ENCODE measurements at places on chromosomes 13 and 19.

DNA sequence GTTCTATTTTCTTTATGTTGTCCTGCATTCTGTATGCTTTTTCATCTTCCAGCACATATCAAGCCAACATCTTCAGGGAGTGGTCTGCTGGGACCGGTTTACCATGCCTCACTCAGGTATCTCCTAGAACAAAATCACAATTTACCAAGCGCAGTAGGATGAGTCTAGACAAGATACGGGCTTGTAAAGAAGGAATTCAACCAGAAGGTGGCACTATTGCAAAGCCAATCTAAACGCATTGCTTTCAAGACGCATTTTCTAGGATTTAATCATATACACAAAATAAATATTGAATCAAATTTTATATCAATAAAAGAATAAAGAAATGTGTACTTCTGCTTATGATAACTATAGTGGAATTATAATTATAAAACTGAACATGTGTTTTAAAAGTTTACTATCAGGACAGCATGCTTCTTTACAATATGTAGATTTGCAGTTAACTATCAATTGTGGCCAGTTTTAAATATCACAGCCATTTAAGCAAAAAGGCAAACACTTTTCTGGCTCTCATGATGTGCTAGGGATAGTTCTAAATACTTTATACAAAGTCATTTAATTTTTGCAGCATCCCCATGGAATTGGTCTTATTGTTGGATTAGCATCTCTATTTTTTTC is 16.1 kb upstream of the TPP2 start:
- DNase-seq, result no peak

- no peak for DNase-seq
These were observed 484 bp downstream of the IL11 start for GRCh38 chr19:55369653-55370304.

GRCh38 chr13:48574041-48574796 is 41.3 kb upstream of the RCBTB2 start:
- no peak for DNase-seq

DNA sequence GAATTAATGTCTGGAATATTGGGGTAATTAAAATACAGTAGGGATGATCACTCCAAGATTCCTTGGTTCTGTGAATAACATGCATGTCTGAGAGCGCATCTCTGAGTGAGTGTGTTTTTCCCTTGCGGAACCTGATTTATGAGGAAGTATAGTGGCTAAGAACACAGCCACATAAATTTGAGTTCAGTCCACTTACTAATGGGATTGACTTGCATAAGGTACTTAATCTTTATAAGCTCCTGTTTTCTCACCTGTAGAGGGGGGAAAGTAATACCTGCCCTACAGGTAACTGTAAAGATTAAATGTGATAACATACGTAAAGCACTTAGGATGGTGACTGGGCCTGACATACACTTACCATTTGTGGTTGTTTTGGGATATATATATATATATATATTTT is 60.8 kb downstream of the KLF5 start:
- DNase-seq, result no peak

DNA sequence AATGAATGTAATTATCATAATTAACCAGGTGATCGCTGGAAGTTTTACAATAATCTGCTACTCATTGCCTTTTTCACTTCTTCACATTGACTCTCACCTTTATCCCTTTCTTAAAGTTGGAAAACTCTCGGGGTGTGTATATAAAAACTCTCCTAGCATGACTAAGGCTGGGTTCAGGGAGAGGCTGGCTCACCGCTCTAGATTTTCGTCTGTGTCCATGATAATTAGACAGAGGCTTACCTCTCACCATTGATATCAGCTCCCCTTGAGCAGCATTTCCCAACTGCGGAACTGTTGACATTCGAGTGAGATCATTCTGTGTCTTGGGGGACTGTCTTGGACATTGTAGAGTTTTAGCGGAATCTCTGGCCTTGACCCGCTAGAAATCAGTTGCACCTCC is 39.4 kb downstream of the NFIX start:
- no peak for DNase-seq

DNA sequence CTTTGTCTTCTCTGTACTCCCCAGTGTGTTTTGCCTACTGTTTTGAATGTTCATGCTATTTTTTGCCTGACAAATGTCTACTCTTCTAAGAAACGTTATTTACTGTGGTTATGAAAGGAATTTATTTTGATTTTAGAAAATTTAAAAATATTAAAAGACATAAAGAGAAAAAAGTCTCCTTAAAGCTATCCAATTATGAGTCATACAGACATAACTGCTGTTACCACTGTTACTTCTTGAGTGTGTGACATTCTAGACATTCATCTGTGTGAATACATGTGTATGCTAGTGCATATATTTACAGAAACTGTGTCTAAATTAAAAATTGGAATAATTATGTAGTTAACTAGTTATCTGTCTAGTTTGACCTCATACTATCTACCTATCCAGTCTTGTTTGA is 187.6 kb upstream of the SGCG start:
- no peak for DNase-seq

GRCh38 chr13:43088093-43088511 is 64.7 kb downstream of the DNAJC15 start:
- no peak for DNase-seq

DNA sequence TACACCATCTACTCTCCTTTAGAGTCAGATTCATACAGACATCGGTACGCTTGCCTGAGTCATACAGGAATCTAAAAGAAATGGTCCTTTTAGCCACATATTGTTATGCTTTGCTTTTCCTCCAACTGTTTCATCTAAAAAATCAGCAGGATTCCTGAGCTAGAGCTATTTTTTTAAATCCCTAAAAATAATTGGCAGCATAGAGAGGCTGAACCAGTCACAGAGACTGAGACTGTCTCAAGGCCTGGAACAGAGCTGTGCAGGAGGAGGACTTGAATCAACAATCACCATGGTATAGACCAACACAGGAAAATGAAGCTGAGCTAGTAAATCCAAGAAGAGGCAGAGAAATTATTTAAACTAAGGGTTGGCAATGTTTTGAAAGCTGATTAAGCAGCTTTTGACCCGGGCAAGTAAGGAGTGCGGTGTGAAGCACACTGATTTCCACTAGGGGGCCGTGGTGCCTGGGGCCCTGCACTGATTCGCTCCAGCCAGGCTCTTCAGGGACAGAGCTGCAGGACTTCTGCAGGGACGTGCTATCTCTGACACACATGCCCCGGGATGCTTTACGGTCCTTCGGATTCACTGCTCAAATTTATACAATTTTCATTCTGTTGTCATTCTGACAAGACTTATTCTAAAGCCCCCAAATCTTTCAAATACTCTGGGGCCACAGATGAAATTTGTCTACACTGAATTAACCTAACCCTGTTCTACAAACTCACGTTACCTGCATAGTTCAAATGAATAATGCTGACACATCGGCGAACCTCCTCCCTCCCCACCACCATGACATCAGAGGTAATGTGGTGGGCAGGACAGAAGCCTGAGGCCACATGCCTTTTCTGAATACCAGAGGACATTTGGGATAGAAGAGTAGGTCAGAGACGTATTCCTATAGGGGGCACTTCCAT is 87.6 kb upstream of the SLC15A1 start:
- DNase-seq, result no peak

DNA sequence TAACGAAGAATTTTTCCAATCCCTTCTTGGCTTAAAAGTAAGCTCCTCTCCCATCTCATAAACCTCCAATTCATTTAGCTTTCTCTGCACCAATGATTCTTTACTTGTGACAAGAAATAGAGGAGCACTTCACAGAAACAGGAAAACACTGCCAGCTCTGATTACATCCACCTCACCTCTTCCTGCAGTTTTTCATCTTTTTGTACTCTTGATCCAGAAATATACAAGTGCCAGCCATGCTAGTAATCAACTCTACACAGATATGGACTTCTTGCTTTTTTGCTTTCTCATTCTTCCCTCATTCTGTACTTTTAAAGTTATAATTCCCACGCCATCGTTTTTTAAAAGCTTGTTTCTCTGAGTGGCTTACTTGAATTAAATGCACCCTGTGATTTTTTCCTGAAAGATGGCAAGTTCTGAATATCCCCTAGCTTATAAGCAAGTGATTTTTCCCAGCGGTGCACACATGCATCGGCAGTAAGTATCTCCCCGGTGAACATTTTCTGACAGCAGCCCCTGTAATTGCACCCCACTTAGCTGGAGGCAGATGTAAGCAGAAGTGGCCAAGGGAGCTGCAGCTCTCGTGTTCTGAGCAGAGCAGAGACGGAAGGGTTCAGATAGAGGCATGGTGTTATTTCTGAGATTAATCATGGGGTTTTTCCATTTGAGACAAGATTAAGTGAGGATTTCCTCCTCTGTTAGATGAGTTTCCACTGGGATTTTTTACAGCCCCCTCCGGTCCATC is 340.7 kb downstream of the SLC7A1 start:
- DNase-seq, result no peak

DNA sequence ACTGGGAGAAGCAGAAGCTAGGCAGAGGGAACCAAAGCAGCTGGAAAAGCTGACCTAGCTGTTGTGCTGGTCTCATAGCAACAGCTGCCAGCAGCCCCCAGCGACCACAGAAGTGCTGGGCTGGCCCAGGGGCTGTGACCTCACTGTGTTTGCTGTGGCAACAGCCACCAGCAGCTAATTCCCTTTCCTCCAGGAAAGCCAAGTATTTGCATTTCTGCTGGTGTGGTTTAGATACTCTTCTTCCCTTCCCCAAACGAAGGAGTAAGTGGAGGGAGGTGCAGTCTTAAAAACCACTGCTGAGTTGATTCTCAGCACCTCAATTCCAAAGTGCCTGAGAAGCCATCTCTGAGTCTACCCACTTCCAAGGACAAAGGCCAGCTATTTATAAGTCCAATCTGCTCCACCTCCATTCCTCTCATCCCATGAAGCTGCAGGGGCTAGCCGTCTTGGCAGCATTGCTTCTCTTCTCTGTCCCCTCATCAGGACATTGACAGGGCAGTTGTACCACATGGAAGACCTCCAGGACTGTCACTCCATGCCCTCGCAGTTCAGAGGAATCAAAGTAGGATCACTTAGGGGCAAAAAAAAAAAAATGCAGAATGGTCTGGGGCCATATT is 11.5 kb upstream of the CCDC97 start:
- no peak for DNase-seq

DNA sequence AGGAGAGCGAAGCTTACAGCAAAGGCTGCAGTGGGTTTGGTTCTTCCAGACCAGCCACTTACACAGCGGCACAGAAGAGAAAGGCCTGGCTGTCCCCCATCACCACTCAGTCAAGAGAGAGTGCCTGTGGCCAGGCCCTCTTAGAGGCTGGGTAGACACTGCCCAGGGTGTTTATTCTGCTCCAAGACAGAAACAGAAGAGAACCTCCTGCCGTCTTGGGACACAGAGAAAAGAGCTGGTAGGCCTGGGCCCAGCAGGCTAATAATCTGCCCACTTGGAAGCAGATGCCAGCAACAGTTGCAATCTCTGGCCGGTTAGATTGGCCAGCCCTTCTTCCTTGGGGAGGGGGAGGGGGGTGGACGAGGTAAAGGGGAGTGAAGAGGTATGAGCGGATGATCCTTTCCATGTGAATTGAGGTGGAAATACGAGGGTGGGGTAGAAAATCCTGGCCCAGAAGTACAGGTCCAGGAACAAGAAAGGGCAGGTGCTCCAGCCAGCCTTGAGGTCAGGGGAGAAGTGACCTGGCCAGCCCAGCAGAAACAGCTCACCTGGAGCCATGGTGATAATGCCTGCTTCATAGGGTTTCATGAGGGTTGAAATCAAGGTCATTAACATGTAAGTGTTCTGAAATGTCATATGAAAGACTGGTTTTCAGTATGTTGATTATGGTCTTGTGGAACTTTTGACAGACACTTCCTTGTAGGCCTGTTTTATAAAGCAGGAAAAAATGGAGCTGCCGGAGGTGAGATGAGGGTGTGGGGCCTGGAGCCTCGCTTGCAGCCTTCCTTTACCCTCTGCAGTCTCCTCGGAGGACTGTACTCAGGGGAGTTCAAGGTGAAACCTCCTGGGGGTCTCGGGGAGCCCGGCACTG is 116.9 kb downstream of the SIPA1L3 start:
- DNase-seq, result no peak

DNA sequence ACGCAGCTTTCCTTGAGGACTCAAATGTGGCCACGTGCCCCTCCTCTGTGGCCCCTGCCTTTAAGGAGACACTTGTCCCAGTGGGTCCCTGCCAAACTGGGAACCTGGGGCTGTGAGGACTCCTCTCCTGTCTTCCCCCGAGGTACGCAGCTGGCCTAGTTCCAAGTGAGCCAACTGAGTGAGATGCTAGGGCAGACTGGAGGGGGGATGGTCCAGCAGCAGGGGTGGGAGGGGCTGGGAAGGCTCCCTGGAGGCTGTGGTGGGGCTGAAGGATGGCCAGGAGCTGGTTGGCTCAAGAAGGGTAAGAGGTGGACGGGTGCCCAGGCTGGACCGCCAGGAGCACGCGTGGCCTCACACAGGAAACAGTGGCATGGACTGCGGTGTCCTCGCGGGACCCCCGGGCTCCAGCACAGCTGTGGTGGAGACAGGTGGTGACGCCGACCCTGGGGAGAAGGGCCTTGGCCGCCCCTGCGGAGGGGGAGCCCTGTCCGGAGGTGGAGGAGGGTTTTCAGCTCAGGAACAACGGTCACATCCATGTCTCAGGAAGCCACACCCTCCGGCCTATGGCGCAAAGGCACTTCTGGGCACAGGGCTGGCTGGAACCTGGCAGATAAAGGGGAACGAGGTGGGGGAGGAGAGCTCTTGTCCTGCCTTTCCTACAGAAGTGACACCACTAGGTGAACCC is 45.8 kb downstream of the MLLT1 start:
- DNase-seq, result no peak

GRCh38 chr19:1555487-1556389 is 12.4 kb downstream of the MEX3D start:
- DNase-seq, result no peak

DNA sequence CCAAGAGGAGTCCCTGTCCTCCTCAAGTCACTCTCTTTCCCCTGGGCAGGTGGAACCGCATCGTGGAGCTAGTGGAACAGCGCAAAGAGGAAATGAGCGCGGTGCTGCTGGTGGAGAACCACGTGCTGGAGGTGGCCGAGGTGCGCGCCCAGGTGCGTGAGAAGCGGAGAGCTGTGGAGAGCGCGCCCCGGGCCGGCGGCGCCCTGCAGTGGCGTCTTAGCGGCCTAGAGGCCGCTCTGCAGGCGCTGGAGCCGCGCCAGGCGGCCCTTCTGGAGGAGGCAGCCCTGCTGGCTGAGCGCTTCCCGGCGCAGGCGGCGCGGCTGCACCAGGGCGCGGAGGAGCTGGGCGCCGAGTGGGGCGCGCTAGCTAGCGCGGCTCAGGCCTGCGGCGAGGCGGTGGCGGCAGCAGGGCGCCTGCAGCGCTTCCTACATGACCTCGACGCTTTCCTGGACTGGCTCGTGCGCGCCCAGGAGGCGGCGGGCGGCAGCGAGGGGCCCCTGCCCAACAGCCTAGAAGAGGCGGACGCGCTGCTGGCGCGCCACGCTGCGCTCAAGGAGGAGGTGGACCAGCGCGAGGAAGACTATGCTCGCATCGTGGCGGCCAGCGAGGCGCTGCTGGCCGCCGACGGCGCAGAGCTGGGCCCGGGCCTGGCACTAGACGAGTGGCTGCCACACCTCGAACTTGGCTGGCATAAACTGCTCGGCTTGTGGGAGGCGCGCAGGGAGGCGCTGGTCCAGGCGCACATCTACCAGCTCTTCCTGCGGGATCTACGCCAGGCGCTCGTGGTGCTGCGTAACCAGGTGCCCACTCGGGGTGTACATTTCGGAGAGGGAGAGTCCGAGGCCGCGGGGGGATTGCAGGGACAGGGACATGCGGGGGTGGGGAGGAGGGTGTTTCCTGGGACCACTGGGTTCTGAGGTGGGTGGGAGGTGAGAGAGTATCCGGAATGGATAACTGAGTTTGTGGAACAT is 52.8 kb downstream of the SPTBN4 start:
- DNase-seq, result no peak

Data from cortex of kidney (tissue), 1 donor.